ENCODE measurements at places on chromosomes 4 and X.

DNA sequence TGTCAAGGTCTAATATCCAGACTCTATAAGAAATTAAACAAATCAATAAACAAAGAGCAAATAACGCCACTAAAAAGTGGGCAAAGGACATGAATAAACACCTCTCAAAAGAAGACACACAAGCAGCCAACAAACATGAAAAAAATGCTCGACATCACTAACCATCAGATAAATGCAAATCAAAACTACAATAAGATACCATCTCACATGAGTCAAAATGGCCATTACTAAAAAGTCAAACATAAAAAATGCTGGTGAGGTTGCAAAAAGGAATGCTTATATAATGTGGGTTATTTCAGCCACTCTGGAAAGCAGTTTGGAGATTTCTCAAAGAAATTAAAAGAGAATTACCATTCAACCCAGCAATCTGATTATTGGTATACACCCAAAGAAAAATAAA, 481.1 kb downstream of the STPG2 start:
- no peak for DNase-seq

- no peak for DNase-seq
These were observed 211.1 kb upstream of the MAMLD1 start for GRCh38 chrX:150152036-150152435.

DNA sequence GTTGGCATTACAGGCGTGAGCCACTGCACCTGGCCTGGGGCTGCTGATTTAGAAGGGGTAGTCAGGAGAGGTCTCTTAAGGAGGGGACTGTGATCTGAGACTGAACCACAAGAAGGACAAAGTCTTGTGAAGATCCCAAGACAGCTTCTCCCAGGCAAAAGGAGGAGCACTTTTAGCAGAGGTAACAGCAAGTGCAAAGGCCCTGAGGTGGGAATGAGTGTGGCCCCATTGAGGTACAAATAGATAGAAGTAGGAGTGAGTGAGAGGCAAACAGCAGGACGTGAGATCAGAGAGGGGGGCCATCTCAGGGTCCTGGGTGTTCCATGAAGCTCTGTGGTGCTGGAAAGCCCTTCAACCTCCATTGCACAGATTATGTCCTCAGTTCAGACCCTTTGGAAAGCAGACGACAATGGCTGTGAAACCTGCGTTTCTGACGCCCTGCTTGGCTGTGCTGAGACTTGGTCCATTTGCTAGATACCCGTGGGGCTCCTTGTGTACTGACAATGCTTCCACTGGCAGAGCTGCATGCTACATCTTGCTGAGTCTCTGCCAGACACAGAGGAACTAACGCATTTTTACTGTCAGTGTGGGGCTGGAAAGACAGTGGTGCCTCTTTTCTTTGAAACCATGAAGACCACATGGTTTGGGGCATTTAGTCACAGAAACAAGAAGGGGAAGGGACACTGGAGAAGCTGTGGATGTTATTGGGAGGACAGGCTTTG, 1.3 kb upstream of the CCKAR start:
- DNase-seq, result no peak

- no peak for DNase-seq
These were observed 10.8 kb downstream of the LRP2BP start for GRCh38 chr4:185384930-185385331.

- DNase-seq, result no peak
These were observed 465.2 kb downstream of the CENPC start for GRCh38 chr4:67080046-67080557.

GRCh38 chr4:103012551-103012950, 7.0 kb downstream of the SLC9B1 start:
- no peak for DNase-seq

GRCh38 chrX:139739138-139739537, 31.2 kb upstream of the MCF2 start:
- DNase-seq, result no peak

DNA sequence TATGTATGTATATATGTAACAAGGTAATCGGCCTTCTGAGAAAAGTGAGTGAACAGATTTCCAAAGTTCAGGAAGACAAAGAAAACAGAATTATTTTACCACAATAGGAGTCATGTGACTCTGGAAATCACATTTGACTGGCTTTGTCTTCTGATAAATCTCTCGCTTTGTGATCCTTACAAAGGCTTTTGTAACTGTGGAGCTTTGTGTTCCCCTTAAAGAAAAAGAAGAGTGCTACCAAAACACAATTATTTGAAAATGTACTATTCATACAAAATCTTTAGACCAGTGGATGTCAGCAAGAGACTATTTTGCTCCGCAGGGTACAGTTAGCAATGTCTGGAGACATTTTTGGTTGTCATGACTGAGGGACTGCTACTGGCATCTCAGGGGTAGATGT, 238.8 kb downstream of the LDB2 start:
- no peak for DNase-seq

GRCh38 chr4:155999725-156000124, 46.1 kb upstream of the CTSO start:
- DNase-seq, result no peak

DNA sequence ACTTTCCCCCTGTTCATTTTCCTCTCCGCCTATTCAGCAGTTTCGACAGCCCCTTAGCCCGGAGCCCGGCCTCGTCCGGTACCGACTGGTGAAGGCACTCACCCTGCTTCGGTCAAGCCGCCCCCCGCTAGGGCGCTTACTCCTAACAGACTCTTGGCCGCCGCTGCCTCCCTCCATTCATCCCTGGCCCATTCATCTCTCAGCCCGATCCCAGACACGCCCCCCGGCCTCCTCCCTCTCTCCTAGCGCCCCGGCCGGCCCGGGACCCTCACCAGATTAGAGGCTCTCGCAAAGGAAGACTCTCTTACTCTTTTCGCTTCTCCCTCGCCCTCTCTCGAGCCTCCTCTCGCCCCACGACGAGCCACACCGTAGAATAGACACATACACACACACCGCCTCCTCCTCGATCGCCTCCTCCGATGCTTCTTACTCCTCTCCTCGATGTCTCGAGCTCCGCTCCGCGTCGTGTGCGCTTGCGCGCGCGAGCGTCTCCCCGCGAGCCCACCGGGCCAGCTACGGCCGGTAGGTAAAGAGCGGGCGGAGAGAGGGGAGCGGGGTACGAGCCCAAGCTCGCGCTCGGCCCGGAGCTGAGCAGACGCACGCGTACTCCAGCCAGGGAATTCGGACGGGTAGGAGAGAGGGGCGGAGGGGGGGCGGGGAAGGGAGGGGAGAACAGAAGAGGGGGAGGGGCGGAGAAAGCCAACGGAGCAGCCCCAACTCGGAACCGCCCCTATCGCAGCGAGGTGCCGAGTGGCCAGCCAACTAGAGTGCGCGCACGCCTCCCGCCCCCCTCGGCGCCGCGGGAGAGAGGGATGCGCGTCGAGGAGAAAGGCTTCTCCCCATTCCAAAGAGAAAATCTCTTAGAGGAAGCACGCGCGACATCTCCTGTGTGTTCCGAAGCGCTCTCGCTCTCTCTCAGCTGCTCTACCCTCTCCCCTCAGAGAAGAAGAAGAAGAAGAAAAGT, at the start of gene WNK3:
Gene WNK3 (minus strand): TSS at position 633 of the 964 bp plus-strand sequence.
- DNase-seq, result no peak

DNA sequence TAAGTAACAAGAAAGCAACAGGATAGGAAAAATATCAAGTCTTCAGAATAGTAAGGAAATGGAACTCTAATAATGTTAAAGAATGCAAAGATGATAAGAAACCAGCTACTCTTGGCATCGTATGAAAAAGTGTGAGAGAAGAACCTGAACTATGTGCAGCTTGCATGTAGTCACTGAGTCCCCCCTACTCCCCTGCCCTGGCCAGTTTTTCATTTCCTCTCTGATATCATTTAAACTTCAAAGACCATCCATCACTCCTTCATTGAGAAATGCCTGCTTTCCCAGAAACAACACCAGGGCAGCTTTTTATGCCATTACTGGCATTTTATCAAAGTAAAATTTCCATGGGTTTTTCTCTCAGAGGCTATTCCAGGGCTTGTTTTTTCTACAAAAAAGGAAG, 28.1 kb downstream of the INPP4B start:
- DNase-seq, result no peak

- DNase-seq, result no peak
These were observed at the start of gene IGSF1 for GRCh38 chrX:131288738-131289511. TSS of gene IGSF1 (minus strand) at chrX:131289306. CDS start at chrX:131286674, 2,632 bp downstream.

DNA sequence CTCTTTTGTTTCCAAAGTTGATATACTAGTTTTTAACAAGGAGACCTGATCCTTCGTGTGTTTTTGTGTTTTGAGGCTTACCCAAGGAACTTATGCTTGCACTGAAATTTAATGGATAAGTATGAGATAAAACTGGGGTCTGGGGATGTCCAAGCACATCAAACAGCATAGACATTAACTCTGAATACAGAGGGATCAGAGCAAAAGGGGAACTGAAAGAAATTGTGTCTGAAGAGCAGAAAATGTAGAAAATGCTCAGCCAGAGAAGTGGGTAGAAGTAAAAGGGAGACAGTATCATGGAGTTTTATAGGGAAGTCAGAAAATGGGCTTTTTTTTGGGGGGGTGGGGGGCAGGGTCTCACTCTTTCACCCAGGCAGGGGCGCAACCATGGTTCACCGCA, 695.4 kb downstream of the ARAP2 start:
- no peak for DNase-seq

- no peak for DNase-seq
These were observed 13.7 kb downstream of the PFKFB1 start for GRCh38 chrX:54980334-54980733.

- DNase-seq, result no peak
These were observed 67.2 kb downstream of the TMPRSS11F start for GRCh38 chr4:68062501-68062900.

- DNase-seq, result no peak
These were observed 5.5 kb downstream of the TRMT44 start for GRCh38 chr4:8446122-8446521.

GRCh38 chr4:181611033-181611711, 632.0 kb upstream of the TENM3 start:
- no peak for DNase-seq

GRCh38 chrX:134172588-134173259, 64.3 kb upstream of the CCDC160 start:
- no peak for DNase-seq

- no peak for DNase-seq
These were observed 88.3 kb downstream of the MSN start for GRCh38 chrX:65755786-65756185.

GRCh38 chr4:168743601-168744000, 246.7 kb downstream of the PALLD start:
- no peak for DNase-seq

DNA sequence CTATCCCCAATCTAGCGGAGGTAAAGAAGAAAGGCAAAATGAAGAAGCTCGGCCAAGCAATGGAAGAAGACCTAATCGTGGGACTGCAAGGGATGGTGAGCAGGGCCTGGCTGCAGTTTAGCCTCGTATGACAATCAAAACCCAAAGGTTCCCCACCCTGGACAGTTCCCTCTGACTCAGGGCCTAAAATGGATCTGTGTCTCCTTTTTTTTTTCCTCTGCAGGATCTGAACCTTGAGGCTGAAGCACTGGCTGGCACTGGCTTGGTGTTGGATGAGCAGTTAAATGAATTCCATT, 986 bp downstream of the HDAC6 start:
- no peak for DNase-seq

DNA sequence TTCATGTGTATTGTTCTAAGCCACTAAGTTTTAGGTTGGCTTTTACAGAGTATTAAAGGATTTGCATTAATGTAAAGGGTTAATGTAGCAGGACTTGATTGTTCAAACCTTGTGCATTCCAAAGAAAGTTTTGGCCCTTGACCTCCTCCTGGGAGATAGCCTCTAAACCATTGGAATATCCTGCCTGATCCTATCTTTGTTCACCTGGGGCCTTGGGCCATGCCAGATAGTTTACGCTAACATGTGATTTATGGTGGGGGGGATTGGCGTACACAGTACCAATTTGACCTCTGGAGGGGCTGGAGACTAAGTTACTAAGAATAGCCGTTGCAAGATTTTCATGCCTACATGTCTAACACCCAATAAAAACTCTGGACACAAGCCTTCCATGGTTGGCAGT, 1002.7 kb upstream of the PABPC4L start:
- no peak for DNase-seq

DNA sequence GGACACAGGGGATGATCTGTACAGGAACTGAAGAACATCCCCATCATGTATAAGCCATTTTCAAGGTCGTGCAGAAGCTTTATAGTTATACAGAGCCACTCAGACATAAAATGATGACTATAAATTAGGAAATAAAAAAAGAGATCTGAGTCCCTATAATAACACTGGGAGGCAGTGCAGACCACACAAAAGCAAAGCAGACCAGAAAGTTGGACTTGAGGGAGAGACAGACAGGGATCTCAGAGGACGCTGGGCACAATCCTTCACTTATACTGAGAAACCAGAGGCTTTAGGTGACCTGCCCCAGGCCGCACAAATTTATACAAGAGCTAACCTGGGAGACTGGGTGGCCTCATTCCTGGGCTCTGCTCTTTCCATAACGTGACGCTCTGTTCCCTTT, 70.5 kb downstream of the HADH start:
- no peak for DNase-seq

DNA sequence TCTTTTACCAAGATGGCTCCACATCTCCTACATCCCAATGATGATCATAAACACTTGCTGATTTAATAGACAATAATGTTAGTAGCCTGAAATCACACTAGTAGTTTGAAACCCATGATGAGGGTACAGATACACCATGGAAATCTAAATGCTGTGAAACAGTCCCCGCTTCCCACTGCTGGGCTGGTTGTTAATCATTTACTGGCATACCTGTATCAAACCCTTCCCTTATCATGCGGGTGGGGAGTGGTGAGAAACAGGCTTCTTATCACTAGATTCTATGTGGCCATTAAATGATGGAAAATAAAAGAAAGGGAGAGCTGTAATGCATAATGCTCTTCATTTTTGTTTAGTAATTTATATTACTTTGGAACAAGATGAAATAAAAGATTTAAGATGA, 21.9 kb downstream of the MAOA start:
- DNase-seq, result no peak

- DNase-seq, result no peak
These were observed 13.1 kb downstream of the SLC25A5 start for GRCh38 chrX:119481323-119481801.

GRCh38 chrX:150146271-150146896, 208.1 kb upstream of the EOLA2 start:
- no peak for DNase-seq

DNA sequence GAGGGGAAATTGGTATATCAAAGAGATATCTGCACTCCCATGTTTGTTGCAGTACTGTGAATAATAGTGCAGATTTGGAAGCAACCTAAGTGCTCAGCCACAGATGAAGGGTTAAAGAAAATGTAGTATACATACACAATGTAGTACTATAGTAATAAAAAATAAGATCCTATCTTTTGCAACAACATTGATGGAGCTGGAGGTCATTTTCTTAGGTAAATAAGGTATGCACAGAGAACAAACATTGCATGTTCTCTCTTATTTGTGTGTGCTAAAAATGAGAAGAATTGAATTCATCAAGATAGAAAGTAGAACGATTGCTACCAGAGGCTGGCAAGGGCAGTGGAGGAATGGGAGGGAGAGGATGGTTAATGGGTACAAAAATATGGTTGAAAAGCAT, 117.9 kb upstream of the TRAM1L1 start:
- DNase-seq, result no peak

- no peak for DNase-seq
These were observed 362.3 kb downstream of the PABPC4L start for GRCh38 chr4:133839326-133839725.

All from stimulated activated CD8-positive, alpha-beta memory T cell treated with anti-CD3 and anti-CD28 coated beads, Interleukin-4, amount 100 ng/mL, for 4 hours (primary cell).